Effector CD8-positive, alpha-beta T cell (primary cell): ENCODE measurements at places on chromosomes 13 and 19.
A peak's percentile ranks its signal among the peaks of the same experiment; 100 is the strongest.

GRCh38 chr19:44576843-44577565 lies 36.4 kb upstream of the IGSF23 start:
- no peak for DNase-seq

GRCh38 chr13:46757640-46758039 lies 39.3 kb downstream of the ESD start:
- no peak for DNase-seq

DNA sequence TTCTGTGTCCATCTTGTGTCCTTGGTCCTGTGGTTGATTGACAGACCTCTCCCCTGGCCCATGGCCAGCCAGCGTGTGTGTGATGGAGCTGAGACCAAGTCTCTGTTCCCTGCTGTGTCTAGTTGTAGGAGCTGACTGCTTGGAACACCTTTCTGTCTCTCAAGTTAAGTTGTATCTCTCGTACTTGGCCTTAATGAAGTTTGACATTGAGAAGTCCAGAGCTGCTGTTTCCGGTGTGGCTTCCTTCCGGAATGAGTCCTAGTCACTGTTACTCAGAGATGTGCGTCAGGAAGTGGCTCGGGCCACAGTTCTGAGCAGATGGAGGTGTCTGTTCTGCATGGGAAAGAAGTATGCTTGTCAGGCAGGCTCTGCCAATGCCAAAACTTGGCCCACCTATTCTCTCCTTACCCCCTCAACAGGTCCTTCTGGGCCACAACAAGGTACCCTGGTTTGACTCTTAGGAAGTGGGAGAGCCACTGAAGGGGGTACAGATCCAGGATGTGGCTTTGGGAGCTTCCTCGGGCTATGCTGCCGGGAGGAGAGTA lies 54.3 kb downstream of the GATAD2A start:
- DNase-seq: peak; percentile 38

GRCh38 chr19:38434549-38435051 lies 1.1 kb downstream of the RYR1 start:
- no peak for DNase-seq

- no peak for DNase-seq
These were observed 48.2 kb downstream of the BRD4 start for GRCh38 chr19:15284091-15284490.

DNA sequence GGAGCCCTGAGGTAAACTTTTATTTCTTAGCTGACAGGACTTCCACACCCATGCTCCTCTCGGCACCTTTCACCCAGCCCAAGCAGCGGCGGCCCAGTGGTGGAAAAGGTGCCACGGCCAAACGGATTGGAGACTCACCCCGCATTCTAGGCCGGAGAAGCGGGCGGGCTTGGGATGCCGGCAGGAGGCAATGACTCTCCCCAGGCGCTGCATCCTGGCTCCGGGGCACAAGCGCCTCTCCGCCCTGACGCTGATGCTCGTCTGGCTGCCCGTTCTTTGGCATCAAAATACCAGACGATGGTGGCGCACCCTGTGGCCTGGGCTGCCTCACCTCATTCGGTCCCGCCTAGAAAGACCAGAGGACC lies 6.7 kb upstream of the ZNF606 start:
- no peak for DNase-seq

DNA sequence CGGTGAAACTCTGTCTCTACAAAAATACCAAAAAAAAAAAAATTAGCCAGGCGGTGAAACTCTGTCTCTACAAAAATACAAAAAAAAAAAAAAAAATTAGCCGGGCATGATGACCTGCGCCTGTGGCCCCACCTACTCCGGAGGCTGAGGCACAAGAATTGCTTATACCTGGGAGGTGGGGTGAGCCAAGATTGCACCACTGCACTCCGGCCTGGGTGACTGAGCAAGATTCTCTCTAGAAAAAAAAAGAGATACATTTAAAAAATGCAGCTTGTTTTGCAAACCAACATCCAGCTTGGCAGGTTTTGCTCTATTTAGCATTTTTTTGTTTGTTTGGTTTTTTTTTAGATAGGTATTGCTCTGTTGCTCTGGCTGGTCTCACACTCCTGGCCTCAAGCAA lies 6.7 kb upstream of the PGPEP1 start:
- DNase-seq: no peak
